ENCODE measurements at places on chromosomes 1 and 21.

DNA sequence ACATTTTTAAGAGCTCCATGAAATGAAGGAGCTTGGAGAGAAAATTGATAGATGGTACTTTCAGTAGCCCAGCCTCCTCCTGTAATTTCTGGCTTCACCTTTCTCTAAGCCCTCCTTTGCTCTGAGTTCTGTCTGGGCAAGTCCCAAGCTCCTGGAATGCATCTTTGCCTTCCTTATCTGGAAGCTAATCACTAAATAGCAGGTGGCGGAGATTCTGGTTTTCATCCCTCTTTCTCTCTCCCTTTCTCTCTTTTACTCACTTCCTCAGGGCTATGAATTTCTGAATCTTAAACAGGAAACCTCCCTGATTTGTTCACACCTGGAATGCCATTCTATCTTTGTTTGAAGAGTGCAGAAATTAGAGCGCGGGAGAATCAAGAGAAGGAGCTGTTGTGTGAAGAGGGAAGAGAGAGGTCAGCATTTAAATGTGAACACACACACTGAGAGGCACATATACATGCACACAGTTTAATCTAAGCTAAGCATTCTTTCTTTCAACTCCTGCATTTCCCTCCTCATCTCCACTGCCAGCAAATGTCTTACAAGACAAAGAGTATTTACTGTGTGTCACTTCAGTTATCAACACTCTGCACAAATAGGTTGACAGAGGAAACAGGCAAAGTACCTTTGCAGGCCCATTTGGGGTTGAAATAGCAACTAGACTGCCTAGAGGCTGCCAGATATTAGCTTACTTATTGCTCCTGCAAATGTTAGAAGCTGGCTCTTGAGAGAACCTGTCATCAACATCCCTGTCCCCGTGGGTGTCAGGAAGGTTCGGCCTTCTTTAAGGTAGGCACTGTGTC, 199.4 kb upstream of the CAMK1G start:
- DNase-seq = no peak

- no peak for DNase-seq
Observed at GRCh38 chr1:40890771-40891170, 28.6 kb upstream of the CITED4 start.

DNA sequence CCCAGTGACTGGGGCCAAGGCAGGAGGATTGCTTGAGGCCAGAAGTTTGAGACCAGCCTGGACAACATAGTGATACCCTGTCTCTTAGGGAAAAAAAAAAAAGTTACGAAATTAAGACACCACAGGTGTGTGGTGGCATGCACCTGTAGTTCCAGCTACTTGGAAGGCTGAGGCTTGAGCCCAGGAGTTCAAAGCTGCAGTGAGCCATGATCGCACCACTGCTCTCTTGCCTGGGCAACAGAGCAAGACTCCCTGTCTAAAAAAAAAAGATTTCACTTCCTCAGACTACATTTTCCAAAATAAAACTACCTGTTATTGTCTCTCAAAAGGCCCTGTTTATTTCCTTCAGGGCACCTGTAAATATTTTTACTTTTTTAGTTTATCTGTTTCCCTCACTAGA, 4.7 kb upstream of the STK40 start:
- DNase-seq = no peak

- DNase-seq = no peak
Observed at GRCh38 chr21:41624674-41625310, 116.8 kb upstream of the TMPRSS2 start.

DNA sequence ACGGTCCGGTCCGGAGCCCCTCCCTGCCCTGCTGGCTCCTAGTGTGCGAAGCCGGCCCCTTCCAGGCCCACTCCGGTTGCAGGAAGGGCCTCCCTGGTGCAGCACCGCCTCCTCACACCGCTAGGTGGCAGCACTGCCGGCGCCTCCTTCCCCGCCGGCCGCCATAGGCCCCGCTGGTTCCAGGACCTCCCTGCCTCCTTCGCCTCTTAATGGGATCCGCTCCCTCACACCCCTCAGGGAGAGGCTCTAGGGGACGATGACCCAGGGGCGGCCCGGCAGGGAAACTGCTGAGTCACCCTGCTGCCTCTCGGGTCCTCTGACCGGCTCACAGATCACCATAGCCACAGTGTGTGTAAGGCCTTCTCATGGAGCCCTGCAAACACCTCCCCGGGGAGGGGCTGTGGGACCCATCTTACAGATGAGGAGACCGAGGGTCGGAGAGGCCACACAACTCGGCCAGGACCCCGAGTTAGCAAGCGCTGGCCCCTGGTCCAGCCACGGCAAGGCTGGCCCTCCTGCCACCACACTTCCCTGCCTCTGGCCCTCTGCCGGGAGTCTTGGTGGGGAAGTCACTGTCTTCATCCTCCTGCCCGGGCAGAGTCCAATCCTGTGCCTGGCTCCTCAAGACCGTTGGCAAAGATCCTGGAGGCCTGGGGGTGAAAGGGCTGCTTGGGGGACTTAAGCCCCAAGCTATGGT, 1.6 kb upstream of the AJAP1 start:
- peak; percentile 41 for DNase-seq

DNA sequence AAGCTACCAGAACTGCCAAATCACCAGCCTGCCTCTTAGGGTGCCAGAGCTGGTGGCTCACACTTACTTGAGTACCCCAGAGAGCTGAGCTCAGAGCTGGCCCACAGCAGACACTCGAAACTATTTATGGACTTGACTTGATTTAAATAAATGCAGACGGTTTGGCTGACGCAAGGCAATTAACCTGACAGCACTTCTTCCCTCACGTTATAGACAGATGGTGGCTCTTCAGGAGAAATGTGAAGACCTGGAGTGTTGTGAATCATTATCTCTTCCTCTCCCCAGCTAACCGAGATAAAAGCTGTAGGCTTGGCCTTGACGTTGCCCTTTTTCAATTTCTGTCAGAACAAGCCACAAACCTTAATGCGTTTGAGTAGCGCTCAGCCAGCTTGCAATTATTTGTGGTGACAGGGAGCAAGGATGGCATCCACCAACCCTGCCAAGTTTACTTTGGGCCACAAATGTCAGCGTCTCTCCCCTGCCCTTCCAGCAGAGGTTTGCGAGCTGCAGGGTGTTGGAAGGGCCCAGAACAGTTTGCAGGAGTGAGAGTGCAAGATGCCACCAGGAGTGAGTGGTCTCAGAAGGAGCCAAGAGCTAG, 34.0 kb upstream of the BCAR3 start:
- no peak for DNase-seq

GRCh38 chr21:36839123-36839522, 127.3 kb downstream of the HLCS start:
- DNase-seq = no peak

GRCh38 chr1:57789936-57790335, 366.1 kb upstream of the DAB1 start:
- DNase-seq = no peak

- no peak for DNase-seq
Observed at GRCh38 chr1:41720861-41721410, 197.8 kb downstream of the HIVEP3 start.
